Breast epithelium (tissue), 4 donors: ENCODE measurements at places on chromosomes 5 and 9. TPM values are rescaled to one million over a fixed set of nuclear protein-coding genes. Genes with fewer than 3 reads are reported as not detected.
A peak's percentile ranks its signal among the peaks of the same experiment; 100 is the strongest.

DNA sequence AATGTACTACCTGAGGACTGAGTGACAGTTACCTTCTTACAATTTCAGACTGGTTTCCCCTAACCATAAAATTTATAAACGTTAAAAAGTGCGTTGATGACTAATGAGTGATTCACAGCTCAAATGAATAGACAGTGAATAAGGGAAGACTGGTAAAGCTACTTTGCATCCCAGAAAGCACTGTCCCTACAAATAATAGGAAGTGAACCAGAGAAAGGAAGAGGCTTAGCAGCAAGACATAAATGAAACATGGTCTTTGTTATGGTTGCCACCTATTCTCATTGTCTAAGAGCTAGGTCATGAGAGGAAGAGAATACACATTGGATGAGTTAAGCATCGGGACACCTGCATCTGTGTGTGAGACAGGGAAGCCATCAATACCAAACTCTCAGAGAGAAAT, 849.2 kb downstream of the TAF11L14 start:
- no peak overlapping the region for H3K27ac ChIP-seq
- DNase-seq: no peak
- H3K36me3 ChIP-seq: no peaks in the 10 kb centered on the region
- H3K4me1 ChIP-seq: no peaks in the 10 kb centered on the region
- no peaks in the 10 kb centered on the region for H3K27me3 ChIP-seq

Gene PIP5K1B
- total RNA-seq: 9.8 TPM

DNA sequence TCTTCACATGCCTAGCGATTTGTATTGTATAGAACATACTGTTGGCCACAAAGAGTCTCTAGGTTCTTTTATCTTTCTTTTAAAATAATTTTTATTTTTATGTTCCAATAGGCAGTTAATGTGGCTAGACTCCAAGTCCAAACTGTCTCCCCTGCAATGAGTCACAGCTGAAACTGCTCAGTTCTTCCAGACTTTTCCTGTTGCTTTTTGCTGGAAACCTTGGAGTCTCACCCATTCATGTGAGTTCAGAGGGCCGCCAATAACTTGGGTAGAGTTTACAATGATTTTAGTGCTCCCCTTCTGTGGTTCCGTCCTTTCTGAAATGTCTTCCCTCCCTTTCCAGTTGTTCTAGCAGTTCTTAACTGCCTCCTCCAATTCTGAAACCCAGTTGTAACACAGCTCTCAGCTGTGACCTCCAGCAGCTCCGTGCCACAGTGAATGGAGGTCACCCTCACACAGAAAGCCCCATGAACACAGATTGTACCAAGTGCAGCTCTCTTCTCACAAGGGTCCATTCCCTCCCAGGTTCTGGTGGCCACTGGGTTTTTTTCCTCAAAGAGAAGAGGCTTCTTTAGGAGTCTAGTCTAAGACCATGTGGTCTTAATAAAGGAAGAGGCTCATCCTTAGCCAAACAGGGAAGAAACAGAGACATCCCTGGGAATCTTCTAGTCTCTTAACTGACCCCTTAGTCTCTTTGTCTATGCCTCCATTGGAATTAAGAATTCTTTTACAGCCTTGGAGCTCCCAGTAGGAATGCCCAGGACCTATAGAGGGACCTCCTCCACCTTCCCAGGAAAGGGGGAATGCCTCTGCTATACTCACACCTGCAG, 198.5 kb downstream of the SPOCK1 start:
- H3K4me1 ChIP-seq: no peaks in the 10 kb centered on the region
- no peak overlapping the region for H3K4me3 ChIP-seq
- H3K27me3 ChIP-seq: no peaks in the 10 kb centered on the region

Gene LCN12
- 5.6 TPM for total RNA-seq

GRCh38 chr5:142915813-142916424, 145.7 kb downstream of the ARHGAP26 start:
- no peaks in the 10 kb centered on the region for H3K36me3 ChIP-seq
- no peak for DNase-seq
- no peaks in the 10 kb centered on the region for H3K27me3 ChIP-seq
- no peak overlapping the region for H3K27ac ChIP-seq

- H3K27ac ChIP-seq: no peak overlapping the region
- no peaks in the 10 kb centered on the region for H3K36me3 ChIP-seq
- no peak for DNase-seq
- H3K27me3 ChIP-seq: no peaks in the 10 kb centered on the region
These were observed 36.3 kb upstream of the PAM start for GRCh38 chr5:102718819-102719218.

GRCh38 chr9:89657765-89658164, 53.0 kb downstream of the GADD45G start:
- peaks cover 20% of the 10 kb centered on the region for H3K4me1 ChIP-seq
- no peaks in the 10 kb centered on the region for H3K27me3 ChIP-seq
- H3K36me3 ChIP-seq: no peaks in the 10 kb centered on the region
- no peak overlapping the region for H3K27ac ChIP-seq
- DNase-seq: no peak

DNA sequence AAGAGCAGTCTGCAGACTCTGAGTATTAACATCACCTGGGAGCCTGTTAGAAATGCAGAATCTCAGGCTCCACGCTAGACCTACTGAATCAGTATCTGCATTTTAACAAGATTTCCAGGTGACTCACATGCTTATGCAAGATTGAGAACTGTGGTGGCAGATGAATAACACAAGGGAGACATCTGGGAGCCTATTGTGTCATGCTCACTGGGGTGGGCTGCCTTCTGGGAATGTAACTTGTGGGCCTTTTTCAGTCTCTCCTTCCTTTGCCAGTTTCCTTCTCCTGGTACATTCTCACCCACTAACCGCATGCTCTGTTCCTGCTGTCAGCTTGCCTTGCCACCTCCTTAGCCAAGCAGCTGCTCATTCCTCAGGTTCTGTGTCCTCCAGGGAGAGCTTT, 176.6 kb upstream of the C9orf72 start:
- no peaks in the 10 kb centered on the region for H3K36me3 ChIP-seq
- H3K4me1 ChIP-seq: no peaks in the 10 kb centered on the region
- H3K4me3 ChIP-seq: no peak overlapping the region
- no peak overlapping the region for H3K27ac ChIP-seq
- DNase-seq: no peak

Gene CACNA1B
- not detected for total RNA-seq

- H3K4me1 ChIP-seq: no peaks in the 10 kb centered on the region
- no peaks in the 10 kb centered on the region for H3K27me3 ChIP-seq
- no peak for DNase-seq
- no peaks in the 10 kb centered on the region for H3K36me3 ChIP-seq
These were observed 12.6 kb upstream of the TNIP1 start for GRCh38 chr5:151093476-151093889.

DNA sequence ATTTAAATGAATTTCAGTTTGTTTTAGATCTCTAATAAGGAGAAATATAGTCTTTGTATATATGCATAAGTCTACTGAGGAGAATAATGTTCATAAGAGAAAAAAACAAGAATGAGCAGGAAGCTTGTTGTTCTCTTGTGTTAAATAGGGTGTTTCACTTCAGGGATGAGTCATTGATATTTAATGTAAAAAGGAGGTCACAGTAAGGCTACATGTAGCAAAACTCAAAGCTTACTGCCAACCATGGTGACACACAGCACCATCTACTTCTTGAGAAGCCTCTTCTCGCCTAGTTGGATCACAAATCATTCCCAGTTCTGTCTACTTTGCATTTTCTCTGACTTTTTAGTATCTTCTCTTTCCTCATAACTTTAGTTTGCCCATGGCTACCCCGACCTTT, 1466.0 kb upstream of the C9orf72 start:
- no peak overlapping the region for H3K27ac ChIP-seq
- no peaks in the 10 kb centered on the region for H3K4me1 ChIP-seq
- no peak for DNase-seq
- no peaks in the 10 kb centered on the region for H3K36me3 ChIP-seq

DNA sequence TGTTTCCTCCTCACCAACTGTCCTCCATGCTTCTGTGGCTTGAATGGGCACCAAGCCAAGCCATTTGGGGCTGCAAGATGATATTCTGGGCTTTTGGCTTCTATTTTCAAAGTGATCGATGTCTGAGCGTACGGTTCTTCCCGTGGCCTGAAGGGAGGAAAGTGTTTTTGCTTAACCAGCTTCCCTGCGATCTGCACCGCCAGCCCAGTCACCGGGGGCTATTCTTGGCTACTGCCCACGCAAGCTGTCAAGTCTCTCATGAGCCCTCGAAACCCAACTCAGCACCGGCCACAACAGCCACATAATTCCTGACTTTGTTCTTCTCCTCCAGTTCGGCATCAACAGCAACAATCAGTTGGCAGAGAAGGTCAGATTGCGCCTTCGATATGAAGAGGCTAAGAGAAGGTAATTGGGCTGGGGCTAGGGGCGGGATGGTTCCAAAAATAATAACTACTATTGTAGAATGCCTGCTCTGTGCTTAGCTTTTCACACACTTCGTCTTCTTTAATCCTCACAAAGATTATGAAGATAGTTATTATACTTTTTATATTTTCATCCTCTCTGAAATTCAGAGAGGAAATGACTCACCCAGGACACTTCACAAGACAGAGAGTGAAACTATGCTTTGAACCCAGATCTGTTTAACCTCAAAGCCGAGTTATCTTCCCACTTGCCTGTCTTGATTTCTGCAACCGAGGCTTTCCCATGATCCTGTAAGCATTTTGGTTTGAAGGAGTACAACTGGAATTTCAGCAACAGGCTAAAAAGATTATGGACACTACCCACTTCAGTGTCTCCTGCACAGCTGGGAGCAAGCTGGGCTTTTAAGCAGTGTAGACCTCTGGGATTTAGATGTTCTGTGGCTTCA, 76.4 kb upstream of the RARS1 start:
- H3K36me3 ChIP-seq: no peaks in the 10 kb centered on the region
- H3K27me3 ChIP-seq: no peaks in the 10 kb centered on the region
- peak overlapping the region; percentile 79 for H3K27ac ChIP-seq

Gene POLR3G
- total RNA-seq: 2.4 TPM

Gene ZNF300
- total RNA-seq: 8.8 TPM

- H3K27me3 ChIP-seq: no peaks in the 10 kb centered on the region
- H3K27ac ChIP-seq: peak overlapping the region; percentile 90
- H3K4me1 ChIP-seq: no peaks in the 10 kb centered on the region
- DNase-seq: no peak
These were observed 602 bp upstream of the CD274 start for GRCh38 chr9:5449521-5450358.

DNA sequence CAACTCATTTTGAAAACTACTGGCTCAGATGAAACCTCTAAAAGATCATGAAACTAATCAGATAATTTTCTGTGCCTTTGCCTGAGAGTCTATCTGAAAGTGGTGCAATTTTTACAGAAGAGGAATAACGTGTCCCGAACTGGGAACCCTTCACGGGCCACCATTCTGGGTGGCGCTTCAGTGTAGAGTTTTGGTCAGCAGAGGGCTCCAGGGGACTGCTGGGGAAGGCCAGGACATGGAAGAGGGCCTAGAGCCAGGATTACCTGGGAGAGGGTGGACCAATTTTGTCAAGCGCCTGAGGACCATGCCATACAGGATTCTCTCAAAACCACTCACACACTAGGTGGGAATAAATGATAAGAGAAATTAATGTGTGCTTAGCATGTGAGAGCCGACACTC, 49.7 kb upstream of the PLEKHG4B start:
- no peaks in the 10 kb centered on the region for H3K4me1 ChIP-seq
- DNase-seq: no peak
- H3K27me3 ChIP-seq: no peaks in the 10 kb centered on the region
- no peak overlapping the region for H3K27ac ChIP-seq
- H3K36me3 ChIP-seq: no peaks in the 10 kb centered on the region
- H3K4me3 ChIP-seq: no peak overlapping the region

Gene PCDHGA7
- 10.0 TPM for total RNA-seq

- no peak for DNase-seq
- no peaks in the 10 kb centered on the region for H3K27me3 ChIP-seq
- H3K27ac ChIP-seq: no peak overlapping the region
- H3K36me3 ChIP-seq: no peaks in the 10 kb centered on the region
These were observed 13.7 kb downstream of the NOTCH1 start for GRCh38 chr9:136531904-136532798.

Gene SPOCK1
- total RNA-seq: 52.0 TPM
